Activated T-helper 1 cell treated with Interleukin-2 at 50 U/mL for 16 hours (primary cell): ENCODE measurements at places on chromosomes 16 and 17.
A peak's percentile ranks its signal among the peaks of the same experiment; 100 is the strongest.

DNA sequence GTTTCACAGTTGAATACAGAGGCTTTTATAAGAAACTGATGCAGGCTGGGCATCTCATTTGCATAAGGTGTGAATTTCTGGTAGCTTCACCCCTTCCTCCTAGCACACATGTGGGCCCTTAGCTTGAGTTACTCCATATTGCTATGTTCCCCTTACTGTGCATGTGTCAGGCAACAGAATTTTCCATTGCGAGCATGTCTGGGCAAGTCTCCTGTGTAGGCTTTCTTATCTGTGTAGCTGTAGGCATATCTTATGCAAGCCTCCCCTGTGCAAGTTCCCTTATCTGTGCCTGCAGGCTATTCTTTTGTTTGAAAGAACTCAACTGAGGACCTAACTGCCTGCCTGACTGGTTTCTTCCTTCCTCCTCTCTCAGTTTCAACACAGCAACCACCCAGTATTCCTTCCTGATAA, 597.4 kb upstream of the CDH5 start:
- DNase-seq = no peak

DNA sequence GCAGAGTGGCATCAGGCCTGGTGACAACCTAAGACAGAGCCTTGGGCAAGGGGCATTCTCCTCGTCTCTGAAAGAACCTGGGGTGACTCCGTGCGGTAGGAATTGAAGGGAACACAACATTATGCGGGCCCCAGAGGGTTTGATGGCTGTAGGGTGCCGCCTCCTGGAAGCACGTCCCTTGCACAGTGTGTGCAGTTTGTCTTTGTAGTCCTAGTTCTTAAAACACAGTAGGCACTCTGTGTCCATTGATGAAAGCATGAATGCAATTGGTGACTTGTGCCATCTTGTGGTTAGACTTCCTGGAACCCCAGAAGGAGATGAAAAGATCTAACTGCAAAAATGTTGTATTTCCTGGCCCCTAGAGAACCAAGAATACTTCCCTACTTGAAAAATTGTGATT, 279.8 kb downstream of the UTP18 start:
- no peak for DNase-seq

GRCh38 chr16:23900480-23901177, 64.8 kb downstream of the PRKCB start:
- DNase-seq = no peak

GRCh38 chr16:10205688-10206087, 23.5 kb upstream of the GRIN2A start:
- no peak for DNase-seq

DNA sequence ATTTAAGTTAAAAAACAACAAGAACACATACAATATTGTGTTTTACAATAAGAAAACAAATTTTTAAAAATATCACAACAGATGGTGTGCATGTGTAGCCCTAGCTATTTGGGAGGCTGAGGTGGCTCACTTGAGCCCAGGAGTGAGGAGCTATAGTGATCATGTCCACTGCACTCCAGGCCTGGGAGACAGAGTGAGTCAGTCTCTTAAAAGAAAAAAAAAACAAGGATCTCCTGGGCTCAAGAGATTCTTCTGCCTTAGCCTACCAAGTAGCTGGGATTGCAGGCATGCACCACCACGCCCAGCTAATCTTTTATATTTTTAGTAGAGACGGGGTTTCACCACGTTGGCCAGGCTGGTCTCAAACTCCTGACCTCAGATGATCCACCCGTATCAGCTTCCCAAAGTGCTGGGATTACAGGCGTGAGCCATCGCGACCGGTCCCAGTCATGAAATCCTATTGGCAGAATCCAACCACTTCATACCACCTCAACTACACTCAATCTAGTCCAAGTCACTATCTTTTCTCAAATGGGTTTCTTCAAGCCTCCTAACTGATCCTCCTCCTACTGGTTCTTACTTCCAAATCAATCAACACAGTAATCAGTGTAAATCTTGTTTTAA, 55.0 kb downstream of the STH start:
- DNase-seq = no peak

DNA sequence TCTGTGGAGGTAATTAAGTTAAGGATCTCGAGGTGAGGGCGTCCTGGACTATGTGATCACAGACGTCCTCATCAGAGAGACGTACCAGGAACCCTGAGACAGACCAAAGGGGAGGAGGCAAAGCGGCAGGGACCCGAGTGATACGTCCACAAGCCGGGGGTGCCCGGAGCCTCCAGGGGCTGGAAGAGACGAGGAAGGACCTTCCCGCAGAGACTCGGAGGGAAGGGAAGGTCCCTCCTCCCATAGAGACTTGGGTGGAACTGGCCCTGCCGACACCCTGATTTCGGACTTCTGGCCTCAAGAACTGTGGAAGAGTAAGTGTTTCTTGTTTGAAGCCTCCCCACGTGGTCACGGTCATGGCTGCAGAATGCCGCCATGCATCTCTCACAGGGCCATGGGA, 30.8 kb downstream of the LMF1 start:
- no peak for DNase-seq

DNA sequence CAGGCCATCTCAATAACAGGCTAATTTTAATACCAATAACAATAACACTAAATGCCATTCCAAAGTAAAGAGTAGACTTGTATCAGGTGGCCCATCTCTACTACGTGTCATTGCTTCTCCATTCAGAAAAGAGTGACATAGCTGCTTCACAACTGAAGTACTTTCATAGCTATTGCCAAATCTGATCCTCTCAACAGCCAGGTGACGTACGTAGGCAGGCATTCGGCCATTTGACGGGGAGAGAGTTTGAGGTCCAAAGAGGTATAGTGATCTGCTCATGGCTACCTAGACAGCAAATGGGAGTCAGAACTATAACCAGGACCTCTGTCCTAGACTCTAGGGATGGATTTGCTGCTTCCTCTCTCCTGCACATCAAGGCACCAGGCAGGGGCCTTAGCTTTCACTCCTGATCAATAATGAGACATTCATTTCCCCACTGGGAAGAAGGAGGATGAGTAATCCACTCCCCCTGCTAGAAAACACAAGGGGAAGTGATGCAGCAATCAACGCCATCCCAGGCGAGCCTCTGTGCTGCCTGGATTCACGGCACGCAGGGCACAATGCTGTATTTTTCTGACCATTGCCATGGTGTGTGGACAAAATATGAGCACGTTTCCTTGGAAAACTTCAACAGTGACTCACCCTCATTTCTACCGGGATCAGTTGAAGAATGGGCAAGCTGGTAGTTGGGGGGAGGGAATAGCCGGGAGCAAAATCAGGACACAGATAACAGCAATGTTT, 80.9 kb downstream of the SPACA3 start:
- no peak for DNase-seq

DNA sequence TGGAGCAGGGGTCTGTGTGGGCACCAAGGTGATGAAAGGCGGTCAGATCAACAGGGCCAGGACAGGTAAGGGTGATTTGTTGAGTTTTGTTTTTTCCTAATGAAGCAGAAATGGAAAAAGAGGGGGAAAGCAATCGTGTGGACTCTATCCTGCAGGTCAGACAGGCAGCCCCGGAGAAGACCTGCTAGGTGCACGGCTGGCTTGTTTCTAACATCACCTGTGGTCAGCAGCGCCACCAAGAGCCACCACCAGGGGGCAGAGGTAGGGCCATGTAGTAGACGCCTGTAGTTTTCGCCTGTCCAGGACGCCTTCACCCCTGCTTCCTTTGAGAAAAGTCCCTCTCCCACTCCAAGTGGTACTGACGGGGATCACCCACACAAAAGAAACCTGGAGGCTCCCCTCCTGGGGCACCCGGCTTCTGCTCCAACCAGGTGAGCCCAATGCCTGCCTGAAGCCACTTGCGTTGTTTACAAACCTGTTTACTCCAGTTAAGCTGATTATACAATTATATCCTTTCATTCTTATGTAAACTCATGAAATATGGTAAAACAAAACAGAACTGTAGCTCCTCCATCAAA, 54.2 kb upstream of the SEC14L1 start:
- peak; percentile 60 for DNase-seq

- no peak for DNase-seq
These were observed 17.9 kb upstream of the NSMCE1 start for GRCh38 chr16:27286451-27286850.

DNA sequence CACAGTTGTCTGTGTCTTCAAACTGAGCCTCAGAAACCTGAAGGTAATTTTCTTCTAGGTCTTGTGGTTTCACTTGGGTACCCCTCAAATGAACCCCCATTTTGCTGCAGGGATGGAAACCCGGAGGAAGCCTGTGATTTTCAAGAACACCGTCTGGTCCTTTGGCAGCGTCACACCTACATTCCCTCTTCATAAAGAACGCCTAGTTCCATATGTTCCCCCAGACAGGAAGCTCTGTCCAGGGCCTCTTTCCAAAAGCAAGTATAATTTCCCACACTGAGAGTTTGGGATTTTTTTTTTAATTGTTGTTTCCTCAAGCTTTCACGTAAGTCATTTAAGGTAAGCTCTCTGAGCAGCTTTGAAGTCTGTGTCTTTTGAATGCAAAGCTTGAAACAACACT, 515.0 kb downstream of the TMEM114 start:
- no peak for DNase-seq

DNA sequence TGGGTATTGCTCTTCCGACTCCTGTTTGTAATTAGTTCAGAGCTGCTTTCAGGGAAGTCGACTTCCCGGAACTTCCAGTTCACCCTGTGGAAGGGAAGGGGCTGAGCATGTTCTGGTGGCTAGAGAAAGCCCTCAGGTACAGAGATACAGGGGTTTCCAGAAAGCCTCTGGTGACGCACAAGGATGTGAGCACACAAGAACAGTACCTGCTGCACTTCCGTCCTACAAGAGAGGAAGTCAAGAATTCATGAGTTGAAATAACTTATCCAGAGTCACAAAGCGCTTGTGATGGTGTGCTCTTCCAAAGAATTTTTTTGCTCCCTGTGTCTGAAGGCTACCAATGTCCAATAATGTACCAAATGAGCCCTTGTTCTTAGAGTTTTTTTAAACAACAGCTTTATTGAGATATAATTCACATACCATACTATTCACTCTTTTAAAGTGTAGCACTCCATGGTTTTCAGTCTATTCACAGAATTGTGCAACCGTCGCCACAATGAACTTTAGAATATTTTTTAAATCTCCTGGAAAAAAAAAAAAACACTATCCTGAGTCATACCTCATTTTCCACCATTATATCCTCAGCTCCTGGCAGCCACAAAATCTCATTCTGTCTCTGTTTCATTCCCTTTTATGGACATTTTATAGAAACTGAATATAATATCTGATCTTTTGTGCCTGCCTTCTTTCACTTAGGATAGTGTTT, 327.6 kb downstream of the CDH13 start:
- DNase-seq = no peak

DNA sequence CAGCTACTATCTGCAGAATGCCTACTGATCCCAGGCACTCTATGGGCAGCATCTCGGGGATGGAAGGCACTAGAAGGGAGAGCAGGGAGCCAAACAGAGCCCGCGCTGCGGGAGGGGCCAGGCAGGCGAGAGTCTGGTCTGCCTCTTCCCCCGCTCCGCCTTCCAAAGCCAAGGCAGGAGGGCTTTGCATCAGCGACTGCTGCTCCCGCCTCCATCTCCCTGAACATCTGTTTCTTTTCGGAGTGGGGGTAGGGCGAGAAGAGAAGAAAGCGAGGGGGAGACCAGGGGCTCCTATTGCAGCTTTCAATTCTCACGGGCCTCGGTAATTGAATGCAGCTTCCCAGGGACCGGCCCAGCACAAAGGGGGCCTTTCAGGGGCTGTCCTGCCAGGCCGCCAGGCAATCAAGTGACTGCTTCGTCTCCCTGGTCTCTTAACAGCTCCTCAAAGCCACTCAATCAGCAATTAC, 31.4 kb upstream of the CDC42EP4 start:
- no peak for DNase-seq

DNA sequence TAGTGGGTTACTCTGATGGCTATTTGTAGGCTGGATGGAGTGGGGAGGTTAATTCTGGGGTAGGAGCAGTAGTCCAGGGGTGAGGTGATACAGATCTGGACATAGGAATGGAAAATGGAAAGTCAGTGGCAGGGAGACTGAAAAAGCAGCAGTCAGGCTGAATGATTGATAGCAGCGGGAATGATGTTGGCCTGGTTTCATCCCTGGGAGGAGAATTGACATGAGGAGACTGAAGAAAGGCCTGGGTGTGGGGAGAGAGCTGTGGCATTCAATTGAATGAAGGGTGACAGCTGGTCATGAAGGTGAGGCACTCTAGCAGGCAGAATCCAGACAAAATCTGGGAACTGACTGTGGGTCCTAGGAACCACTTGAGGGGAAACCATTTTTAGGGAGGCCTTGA, 34.7 kb upstream of the CLEC18A start:
- no peak for DNase-seq

GRCh38 chr17:1590747-1591473, 28.3 kb upstream of the PITPNA start:
- DNase-seq = no peak

GRCh38 chr17:50115756-50116155, 14.2 kb downstream of the SAMD14 start:
- DNase-seq = no peak

DNA sequence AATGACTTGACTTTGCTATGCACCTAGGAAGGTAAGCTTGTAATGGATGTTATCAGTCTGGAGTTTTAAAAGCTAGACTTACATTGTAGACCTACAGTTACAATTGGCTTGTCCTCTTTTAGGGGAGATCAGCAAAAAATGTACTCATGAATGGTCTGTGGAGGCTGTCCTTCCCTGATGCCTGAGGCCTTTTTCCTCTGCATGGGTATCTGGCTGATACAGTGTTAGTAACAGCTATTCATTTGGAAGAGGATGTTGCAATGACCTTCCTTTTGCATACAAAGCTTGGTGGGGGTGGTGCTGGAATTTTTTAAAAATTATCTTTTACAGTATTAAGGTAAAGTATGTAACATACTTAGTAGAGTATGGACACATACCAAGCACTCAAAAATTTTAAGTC, 525.5 kb downstream of the KIF2B start:
- no peak for DNase-seq
